Non-pigmented ciliary epithelial cell (primary cell): ENCODE measurements at places on chromosomes 11 and 22.
A peak's percentile ranks its signal among the peaks of the same experiment; 100 is the strongest.

DNA sequence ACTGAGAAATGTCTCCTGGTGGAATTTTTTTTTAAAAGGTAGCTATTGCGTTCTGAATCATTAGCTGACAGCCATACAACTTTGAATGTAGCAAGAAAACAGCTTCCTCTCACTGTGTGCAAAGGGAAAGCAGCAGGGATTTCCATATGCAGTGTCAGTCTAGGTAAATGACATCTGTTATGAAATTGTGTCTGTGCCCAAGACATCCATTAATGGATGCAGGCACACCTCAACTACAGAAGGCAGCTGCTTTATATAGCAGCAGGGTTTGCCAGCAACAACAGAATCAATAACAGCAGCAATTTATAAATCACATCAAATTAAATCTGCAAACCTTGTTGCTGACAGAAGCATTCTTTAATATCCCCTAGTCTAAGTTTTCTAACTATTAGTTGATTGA, 745.3 kb upstream of the RAG2 start:
- no peak for DNase-seq

GRCh38 chr11:128905345-128906184, 14.4 kb downstream of the KCNJ5 start:
- DNase-seq = no peak

- no peak for DNase-seq
Observed at GRCh38 chr11:92681586-92681985, 287.9 kb upstream of the MTNR1B start.

- DNase-seq = no peak
Observed at GRCh38 chr11:15937601-15938120, 418.7 kb downstream of the SOX6 start.

GRCh38 chr22:43118953-43119458, 8.5 kb downstream of the BIK start:
- no peak for DNase-seq

DNA sequence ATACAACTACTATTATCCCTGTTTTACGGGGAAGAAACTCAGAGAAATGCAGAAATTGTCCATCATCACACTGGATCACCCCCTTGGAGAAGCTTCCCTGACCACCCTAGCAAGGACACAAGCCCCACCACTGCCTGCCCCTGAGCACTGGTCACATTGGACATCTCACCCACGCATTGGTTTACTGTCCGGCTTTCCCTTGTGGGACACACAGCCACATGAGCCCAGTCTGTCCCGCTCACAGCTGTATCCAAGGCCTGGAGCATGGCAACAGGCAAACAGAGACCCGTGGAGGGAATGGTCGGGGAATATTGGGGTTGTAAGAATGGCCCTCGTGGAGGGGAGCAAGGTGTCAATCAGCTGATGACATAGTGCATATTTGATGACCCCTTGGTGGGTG, 42.7 kb upstream of the FGF3 start:
- no peak for DNase-seq

GRCh38 chr22:41998361-41999261, at the start of gene WBP2NL:
Gene WBP2NL, plus strand, starts transcription at chr22:41998788. Its CDS starts 31 bp downstream, at chr22:41998819.
- peak; percentile 27 for DNase-seq

DNA sequence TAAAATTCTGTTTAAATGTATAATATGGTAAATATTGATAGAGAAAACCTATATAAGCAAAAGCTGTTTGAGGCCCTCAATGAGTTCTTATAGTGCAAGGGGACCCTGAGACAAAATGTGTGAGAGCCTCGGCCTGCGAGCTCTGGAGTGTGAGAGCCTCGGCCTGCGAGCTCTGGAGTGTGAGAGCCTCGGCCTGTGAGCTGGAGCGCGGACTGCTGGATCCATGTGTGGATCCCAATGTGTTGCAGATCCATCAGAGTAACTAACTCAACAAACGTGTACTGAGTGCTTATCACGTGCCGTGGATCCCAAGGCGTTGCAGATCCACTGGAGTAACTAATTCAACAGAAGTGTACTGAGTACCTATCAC, 6.0 kb downstream of the RTL6 start:
- no peak for DNase-seq

- no peak for DNase-seq
Observed at GRCh38 chr11:120577041-120577440, 65.5 kb downstream of the GRIK4 start.

GRCh38 chr11:80958361-80958760, 1517.5 kb upstream of the TENM4 start:
- no peak for DNase-seq

GRCh38 chr11:134559602-134559962, 147.5 kb upstream of the B3GAT1 start:
- no peak for DNase-seq

DNA sequence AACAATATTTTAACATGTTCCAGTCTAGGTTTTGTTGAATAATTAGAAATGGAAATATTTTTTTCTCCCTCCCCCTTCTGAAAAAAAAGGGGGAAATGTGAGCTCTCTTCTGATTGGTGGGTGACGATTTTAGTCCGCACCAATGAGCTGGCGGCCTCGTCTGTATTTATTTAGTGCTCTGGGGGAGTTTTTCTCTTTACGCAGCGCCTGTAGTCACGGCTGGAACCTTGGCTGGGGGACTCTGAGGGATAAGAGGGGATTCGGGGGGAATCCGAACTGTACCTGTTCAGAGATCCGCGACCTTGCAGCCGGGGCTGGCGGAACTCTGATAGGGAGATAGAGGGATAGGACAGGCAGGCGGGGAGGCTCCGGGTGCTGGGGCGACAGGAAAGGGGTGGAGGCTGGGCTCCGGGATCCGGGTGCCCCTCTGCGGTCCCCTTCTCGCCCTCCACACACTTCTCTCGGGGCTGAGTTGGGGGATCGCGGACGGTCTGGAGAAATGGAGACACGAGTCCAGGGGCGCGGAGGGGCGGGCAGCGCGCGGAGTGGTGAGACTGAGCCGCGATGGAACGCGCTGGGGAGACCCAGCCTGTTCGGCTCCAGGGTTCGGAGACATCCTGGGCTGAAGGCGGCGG, 99.7 kb upstream of the HSD17B12 start:
- no peak for DNase-seq

DNA sequence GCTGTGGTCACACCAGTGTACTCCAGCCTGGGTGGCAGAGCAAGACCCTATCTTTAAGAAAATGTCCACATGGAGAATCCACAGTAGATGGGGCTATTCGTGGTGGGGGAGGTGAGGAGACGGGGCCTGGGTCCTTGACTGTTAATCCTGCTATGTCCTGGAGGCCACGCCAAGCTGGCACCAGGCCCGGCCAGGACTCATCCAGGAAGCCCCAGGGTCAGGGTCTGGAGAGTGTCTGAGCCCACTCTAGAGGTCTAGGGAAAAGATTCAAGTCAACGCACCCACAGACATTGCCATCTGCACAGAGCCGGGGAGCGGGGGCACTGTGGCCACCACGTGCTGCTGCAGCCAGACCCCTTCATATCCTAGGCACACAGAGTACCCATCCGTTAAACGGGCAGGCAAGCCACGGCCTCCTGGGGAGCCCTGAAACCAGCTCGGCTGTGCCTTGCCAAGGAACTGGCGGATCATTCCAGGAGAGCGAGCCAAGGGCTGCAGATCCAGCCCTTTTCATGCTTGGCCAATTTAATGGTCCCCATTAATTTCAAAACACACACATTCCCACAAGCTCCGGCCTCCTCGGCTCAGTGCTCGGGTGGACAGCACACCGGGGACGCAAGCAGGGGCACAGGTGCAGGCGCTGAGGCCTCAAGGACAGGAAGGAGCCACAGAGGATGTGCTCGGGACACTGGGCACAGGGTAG, 24.7 kb downstream of the MACROD1 start:
- no peak for DNase-seq

DNA sequence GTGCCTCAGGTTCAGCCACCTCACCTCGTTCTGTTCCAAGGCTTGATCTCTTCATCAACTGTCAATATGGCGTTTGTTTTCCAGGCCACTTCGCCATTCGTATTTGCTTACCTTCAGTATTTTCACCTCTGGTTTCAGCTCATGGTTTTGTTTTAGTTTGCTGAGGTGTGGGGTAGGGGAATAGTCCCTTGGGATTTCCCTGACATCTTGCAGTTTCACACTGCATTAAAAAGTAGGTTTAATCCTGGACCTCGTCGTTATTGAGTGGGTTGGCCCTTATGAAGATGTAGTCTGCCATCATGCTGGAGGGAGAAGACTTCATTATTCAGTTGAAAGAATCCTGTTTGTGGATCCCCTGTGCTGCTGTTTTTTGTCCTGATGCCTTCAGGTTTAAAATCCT, 46.0 kb downstream of the C11orf91 start:
- no peak for DNase-seq

- no peak for DNase-seq
Observed at GRCh38 chr22:41713004-41713403, 13.7 kb downstream of the MEI1 start.

DNA sequence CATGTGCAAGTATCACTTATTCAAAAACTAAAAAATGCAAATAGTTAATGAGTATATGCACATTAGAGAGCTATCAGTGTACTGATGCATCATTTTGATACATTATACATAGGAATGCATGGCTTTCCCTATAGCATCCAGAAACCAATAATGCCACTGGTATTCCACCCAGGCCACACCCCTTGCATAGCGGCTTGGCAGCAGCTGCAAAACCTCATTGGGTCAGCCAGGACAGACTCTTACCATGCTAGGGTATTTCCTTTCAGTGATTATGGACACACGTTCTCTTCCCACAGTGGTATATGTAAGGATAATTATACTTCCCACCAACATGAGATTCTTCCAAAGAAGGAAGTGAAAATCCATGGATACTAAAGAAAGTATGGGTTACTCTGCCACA, 145.9 kb upstream of the PITPNB start:
- DNase-seq = no peak

DNA sequence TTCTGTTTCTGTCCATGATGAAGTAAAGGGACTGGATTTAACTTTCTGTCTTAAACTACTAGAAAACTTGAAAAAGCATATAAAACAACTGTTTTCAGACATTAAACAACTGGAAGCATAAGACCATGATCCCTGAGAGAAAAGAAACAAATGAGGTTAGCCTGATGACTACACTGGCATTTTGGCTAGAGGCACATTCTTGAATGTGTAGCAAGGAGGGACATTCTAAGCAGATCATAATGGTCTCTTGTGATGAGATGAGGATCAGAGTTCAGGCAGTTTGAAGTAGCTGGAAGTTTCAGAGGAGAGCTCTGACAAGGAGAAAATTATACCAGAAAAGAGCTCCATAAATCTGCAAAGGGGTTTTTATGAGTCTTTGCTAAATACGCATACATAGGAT, 75.4 kb downstream of the AASDHPPT start:
- no peak for DNase-seq

- no peak for DNase-seq
Observed at GRCh38 chr11:99257131-99257530, 236.4 kb downstream of the CNTN5 start.

DNA sequence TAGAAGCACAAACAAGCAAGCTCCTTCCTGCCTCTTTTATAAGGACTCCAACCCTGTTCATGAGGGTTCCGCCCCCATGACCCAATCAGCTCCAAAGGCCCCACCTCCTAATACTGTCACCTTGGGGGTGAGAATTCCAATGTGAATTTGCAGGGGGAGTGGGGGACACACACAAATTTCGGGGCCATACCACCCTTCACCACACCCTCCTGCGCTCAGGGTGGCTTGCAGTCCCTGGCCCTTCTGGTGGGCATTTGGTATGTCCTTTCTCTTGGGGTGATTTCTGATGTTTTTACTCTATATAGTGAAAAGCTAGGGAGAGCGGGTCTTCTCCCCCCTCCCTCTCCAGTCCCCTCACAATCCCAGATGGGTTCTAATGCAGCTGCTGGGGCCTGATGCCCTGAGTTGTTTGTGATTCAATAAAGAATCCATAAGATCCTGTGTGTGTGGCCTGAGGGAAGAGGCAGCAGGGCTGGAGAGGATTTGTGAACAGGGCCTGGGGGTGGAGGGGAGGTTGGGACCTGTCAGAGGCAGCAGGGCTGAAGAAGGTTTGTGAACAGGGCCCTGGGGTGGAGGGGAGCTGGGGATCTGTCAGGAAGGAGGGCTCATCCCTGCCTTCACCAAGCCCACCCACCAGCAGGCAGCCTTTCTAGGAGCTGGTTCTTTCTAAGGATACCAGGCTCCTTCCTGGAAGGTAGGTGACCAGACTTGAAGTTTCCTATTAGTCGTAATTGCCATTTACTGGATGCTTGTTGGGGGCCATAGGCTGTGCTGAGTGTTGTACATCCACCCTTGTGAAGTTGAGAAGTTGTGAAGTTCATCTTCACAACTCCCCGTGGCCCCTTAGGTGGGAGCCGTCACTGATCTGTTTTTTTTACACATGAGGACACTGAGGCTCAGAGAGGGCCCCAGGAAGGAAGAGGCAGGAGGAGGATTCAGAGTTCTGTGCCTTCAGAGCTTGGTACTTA, 7.9 kb downstream of the SLC35C1 start:
- DNase-seq = no peak

DNA sequence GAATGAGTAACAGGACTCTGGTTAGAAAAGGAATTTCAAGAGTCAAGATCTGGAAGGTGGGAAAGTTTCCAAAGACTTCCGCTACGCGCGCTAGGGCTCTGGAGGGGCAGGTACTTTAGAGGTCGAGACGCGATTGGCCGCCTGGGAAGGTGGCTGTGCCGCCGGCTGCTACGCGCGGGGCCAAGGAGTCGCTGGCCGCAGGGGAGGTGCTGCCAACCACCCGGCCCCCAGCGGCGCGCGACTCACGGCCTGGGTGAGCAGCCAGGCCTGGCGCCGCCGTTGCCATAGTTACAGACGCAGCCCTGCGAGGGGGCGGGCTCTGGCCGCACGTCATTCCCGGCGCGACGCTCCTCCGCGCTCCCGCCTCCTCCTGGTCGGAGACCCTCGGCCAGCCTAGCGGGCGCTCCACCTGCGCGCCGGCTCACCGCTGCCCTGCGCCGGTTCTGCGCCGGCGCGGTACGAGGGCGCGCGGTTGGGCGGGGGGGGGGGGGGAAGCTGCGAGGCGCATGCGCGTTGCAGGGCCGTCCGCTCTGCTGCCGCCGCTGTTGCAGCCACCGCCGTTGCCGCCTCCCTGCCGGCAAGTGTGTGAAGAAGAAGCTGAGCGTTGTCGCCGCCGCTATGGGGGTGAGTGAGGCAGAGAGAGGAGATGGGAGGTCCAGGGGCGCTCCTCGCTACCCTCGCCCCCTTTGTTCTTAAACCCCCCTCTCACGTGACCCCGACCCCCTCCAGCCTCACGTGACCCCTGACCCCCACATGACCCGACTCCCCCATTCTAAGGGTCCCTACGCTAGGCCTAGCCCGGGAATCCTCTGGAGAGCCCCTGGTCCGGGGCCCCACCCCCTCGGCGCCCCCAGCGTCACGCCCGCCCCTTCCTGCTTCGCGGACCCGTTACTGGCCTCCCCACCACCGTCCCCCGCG, at the start of gene NAA40:
Gene NAA40 (plus strand): TSS at position 524 of the 918 bp plus-strand sequence. CDS start 95 bp downstream, at position 619.
- DNase-seq = peak; percentile 38

- no peak for DNase-seq
Observed at GRCh38 chr11:63573881-63574855, 11.0 kb upstream of the PLAAT2 start.

GRCh38 chr11:84437071-84437980, 1151.2 kb upstream of the CCDC90B start:
- no peak for DNase-seq

- no peak for DNase-seq
Observed at GRCh38 chr22:50606165-50606945, 5.8 kb downstream of the MAPK8IP2 start.
